ENCODE measurements at places on chromosomes 3 and 15.

GRCh38 chr3:63921741-63922482 lies 9.7 kb upstream of the SCAANT1 start:
- DNase-seq: no peak

GRCh38 chr3:98519351-98519750 lies 3.4 kb downstream of the CLDND1 start:
- no peak for DNase-seq

DNA sequence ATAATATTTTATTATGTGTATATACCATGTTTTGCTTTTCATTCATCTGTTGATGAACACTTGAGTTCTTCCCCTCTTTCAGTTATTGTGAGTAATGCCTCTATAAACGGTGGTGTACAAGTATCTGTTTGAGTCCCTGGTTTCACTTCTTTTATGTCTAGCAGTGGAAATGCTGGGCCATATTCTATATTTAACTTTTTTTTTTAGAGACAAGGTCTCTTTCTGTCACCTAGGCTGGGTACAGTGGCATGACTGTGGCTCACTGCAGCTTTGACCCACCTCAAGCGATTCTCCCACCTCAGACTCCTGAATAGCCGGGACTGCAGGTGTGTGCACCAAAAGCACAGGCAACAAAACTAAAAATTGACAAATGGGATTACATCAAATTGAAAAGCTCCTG lies 19.9 kb downstream of the GOLM2 start:
- DNase-seq: no peak

DNA sequence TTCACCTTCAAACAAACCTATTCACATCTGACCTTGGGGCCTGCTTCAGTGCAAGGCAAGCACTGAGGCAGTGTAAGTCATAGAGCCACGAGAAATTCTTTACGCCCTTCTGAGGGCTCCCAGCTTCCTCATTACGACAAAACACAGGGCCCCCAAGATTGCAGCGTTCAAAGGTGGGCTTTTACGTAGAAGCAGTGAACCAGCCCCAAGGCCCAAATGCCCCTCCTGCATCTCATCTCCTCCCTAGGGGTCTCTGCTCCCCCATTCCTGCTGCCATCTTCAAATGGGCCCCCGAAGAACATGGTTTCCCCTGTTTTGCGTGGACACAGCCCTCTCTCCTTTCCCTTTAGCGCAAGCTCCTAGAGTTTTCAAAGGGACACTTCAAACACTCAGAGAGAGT lies 285.1 kb downstream of the MEX3B start:
- DNase-seq: no peak

DNA sequence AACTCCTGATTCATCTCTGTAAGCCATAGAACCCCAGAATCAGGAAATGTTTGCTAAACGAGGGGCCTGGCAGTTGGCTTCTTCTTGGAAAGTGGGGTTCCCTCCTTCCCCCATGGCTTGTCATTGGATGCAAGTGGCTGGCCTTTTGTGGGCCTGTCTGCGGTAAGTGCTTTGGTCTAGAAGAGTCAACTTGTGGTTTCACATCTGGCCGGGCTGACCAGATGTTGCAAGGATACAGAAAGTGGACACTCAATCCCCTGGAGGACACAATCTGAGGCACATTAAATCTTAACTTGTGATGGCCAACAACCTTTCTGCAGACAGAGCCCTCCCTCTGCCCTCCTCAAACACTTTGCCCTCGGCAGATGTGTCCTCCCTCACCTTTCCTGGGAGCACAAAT lies 1.1 kb downstream of the FAH start:
- DNase-seq: no peak

DNA sequence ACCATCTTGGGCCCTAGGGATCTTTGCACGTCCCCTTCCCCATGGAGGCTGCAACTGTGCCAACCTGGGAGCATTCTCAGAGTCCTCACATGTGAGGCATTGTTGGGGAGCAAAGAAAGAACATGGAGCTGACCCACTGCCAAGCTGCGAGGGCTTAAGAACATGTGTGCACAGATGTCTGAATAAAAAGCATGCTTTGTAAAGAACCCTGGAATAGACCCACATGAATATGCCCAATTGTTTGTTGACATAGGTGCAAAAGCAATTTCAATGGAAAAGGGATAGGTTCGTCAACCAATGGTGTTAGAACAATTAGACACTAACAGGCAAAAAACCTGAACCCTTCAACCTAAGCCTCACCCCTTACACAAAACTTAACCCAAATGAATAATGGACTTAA lies 9.3 kb downstream of the PGPEP1L start:
- DNase-seq: no peak

DNA sequence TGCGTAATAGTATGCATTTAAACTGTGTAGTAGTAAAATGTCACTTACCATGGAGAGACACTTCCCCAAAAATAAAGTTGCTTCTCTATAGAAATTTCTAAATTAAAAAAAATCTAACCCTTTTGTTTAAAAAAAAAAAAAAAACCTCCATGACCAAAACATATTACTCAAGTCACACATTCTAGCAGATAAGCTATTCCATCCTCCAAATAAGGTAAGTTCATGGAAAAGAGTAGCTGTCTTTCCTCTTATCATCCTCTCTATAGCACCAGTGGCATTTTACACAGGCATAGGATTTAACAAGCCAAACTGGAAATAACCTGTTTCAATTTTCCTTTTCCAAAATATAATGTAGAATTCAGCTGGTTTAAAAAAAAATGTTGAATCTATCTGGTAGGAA lies 57.4 kb downstream of the LRRFIP2 start:
- no peak for DNase-seq

DNA sequence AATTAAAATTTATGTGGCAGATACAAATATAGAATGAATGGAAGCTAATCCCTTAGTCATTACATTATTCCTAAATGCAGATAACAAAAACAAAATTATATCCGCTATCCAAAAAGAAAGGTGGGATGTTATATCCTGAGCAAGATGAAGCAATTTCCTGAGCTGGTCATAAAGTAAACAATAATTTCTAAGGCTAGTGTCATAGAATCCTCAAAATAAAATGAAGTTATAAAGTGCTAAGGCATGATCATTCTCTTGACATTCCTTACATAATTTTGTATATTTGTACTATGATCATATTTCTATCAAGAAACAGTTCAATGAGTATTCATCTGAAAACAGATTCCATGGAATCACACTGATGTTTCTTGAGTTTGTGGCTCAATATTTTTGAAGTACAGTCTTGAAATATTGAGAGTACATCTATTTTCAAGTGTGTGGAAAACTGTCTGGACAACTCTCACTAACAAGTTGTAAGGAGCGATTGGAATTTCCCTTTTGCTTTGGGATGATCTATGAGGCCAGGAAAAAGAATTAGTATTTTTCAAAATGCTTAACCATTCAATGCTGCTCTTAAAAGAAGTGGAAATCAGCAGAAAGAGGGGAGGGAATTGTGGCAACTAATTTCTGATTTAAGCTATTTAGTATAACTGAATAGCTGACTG lies 92.4 kb downstream of the ABI3BP start:
- DNase-seq: no peak
